ENCODE measurements at places on chromosomes 12 and 14. TPM values are rescaled to one million over a fixed set of nuclear protein-coding genes. Genes with fewer than 3 reads are reported as not detected.

DNA sequence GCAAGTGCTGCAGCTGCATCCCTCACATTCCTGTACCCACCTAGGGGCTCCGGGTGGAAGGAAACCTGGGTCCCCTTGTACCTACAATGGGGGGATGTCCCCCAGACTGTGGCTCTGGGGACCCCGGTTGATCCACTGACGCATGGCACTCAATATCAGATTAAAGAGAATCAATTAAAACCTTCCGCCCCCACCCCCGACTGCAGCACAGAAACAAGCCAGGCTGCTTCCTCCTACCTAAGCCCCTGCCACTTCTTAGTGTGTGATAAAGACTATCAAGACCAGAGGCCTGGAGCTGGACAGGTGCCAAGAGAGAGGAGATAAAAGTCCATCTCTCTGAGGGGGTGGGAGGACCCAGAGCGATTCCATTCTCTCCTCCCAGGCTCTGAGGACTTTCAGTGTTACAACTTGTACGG lies 28.2 kb upstream of the RPLP0 start:
- no peak overlapping the region for H3K4me3 ChIP-seq
- no peaks in the 10 kb centered on the region for H3K27me3 ChIP-seq
- no peak for DNase-seq
- peaks cover 78% of the 10 kb centered on the region for H3K4me1 ChIP-seq

The ANKRD33 gene
- polyA plus RNA-seq: 0.02 TPM

DNA sequence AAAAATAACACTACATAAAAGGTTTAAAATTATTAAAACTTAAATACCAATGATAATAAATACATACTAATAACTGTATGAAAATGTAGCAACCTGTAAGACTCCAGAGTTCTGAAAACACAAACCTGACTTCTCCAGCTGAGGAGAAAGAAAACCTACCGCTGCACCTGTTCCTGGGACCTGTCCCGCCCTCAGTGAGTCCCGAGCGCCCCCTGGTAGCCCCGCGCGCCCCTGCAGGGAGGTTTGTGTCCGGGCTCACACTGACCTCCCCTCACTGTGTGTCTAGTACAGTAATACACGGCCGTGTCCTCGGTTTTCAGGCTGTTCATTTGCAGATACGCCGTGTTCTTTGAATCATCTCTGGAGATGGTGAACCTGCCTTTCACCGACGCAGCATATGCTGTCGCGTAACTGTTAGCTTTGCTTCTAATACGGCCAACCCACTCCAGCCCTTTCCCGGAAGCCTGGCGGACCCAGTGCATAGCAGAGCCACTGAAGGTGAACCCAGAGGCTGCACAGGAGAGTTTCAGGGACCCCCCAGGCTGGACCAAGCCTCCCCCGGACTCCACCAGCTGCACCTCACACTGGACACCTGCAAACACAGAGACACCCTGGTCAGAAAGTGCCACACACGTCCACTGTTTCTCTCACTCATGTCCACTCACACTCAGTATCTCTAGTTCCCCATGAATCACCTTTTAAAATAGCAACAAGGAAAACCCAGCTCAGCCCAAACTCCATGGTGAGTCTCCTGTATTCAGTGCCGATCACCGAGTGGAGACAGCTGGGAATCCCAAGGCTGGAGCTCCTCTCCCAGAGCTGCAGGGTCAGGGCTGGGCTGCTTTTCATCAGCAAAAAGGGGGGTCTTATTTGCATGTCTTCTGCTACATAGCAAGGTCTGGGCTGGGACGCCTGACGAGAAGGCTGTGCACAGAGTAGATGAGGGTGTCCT lies 1276.3 kb downstream of the TMEM121 start:
- H3K4me3 ChIP-seq: no peak overlapping the region
- no peak for DNase-seq
- H3K27ac ChIP-seq: no peak overlapping the region
- no peaks in the 10 kb centered on the region for H3K4me1 ChIP-seq
- no peaks in the 10 kb centered on the region for H3K27me3 ChIP-seq
- no peaks in the 10 kb centered on the region for H3K36me3 ChIP-seq

The TMEM121 gene
- 2.1 TPM for polyA plus RNA-seq

The OGFOD2 gene
- 20.6 TPM for polyA plus RNA-seq

The WIF1 gene
- polyA plus RNA-seq: 0.23 TPM

GRCh38 chr14:64220056-64220455 lies 74.1 kb downstream of the ESR2 start:
- no peak overlapping the region for H3K27ac ChIP-seq
- no peaks in the 10 kb centered on the region for H3K27me3 ChIP-seq
- H3K4me1 ChIP-seq: peaks cover 10% of the 10 kb centered on the region
- no peak overlapping the region for H3K4me3 ChIP-seq

DNA sequence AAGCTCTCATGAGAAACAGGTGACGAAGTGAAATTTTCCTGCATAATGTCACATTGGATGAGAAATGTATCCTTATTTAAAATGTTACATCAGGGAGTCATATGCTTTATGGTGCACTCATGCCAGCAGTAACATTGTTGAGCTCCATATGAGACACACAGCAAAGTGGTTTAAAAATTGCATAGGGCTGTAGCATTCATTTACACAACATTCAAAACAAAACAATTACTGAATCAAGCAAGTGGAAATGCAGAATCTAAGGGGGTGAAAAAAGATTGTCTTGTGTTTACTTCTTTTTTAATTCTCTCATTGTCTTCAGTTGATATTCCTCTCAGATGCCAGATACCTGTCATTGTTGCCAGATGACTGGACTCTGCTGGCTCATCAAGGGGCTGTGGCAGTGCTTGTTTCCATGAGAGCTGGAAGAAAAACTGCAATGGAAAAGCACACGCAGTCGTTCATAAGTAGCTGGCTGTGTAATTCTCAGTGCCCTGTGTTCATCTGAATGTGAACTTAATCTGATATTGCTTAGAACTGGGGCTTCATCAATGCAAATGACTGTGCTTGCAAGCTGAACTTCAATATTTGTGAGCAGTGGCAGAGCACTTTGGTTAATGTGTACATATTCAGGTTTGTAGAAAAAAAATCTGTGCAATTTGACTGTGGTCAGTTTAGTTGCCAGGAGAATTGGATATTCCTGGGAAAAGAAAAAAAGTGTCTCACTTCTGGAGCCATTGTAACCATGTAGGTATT lies 305.6 kb downstream of the RAD51B start:
- H3K27me3 ChIP-seq: no peaks in the 10 kb centered on the region
- H3K27ac ChIP-seq: no peak overlapping the region
- no peaks in the 10 kb centered on the region for H3K4me1 ChIP-seq
- DNase-seq: no peak

The C12orf75 gene
- 30.0 TPM for polyA plus RNA-seq

DNA sequence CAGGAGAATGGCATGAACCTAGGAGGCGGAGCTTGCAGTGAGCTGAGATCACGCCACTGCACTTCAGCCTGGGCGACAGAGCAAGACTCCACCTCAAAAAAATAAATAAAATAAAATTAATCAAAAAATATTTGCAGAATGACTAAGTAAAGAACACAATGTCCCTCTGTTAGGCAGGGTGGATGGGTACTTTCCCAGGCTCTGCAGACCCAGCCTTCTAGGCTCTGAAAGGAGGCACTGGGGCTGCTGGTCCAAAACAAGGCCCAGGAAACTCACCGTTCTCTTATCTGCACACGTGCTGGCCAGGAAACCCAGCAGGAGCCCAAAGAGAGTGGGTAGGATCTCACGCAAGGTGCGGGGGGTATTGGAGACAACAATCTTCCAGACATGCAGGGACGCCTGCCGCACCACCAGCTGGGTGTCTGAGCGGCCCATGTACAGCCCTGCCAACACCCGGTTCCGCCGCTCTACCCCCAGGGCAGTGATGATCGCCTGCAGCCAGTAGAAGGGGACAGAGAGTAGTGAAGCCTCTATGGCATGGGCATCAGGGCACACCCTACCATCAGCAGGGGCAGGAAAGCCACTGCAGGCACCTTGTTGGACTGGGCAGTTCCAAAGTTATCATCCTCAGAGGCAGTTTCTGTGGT lies 25.8 kb upstream of the RAB35 start:
- DNase-seq: no peak
- H3K27me3 ChIP-seq: no peaks in the 10 kb centered on the region
- no peaks in the 10 kb centered on the region for H3K4me1 ChIP-seq
- no peak overlapping the region for H3K27ac ChIP-seq

DNA sequence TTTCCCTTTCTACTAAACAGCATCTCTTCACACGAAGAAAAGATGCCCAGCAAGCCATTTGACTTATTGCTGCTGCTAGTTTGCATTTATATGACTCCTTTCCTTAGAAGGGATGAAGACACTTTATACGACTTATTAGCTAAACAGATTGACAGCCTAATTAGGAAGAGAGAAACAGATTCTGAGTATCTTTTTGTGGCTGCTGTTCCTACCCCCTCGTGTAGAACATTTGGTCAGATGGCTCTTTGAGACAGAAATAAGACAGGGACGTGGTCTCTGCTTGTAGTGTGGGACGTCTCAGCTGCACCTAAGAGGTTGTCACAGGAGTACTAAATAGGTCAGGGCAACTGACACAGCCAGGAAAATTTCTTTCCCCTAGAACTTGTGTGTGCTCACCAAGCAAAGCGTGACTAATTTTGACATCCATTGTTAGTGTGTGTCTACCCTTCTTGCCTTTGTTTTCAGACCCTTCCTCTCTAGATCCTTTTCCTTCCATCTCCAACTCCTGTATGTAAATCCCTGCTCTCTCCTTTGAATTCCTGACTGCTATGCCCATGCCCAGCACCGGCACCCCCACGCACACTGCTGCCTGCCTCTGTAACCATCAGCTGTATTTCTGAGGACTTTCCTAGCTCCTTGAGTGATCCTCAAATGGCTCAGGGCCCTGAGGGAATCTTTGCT lies 83.2 kb downstream of the DAD1 start:
- H3K4me1 ChIP-seq: peaks cover 70% of the 10 kb centered on the region
- peaks cover 92% of the 10 kb centered on the region for H3K36me3 ChIP-seq
- no peak for DNase-seq
- H3K4me3 ChIP-seq: peak overlapping the region; percentile 46

GRCh38 chr12:57046086-57046791 lies 3.7 kb downstream of the MYO1A start:
- no peak for DNase-seq
- peaks cover 29% of the 10 kb centered on the region for H3K4me1 ChIP-seq
- no peaks in the 10 kb centered on the region for H3K36me3 ChIP-seq
- peak overlapping the region; percentile 84 for H3K27ac ChIP-seq
- no peaks in the 10 kb centered on the region for H3K27me3 ChIP-seq

GRCh38 chr14:103581954-103582703 lies 19.4 kb downstream of the COA8 start:
- no peak overlapping the region for H3K27ac ChIP-seq
- no peaks in the 10 kb centered on the region for H3K4me1 ChIP-seq
- no peak for DNase-seq
- H3K27me3 ChIP-seq: no peaks in the 10 kb centered on the region
- H3K36me3 ChIP-seq: peaks cover 19% of the 10 kb centered on the region

DNA sequence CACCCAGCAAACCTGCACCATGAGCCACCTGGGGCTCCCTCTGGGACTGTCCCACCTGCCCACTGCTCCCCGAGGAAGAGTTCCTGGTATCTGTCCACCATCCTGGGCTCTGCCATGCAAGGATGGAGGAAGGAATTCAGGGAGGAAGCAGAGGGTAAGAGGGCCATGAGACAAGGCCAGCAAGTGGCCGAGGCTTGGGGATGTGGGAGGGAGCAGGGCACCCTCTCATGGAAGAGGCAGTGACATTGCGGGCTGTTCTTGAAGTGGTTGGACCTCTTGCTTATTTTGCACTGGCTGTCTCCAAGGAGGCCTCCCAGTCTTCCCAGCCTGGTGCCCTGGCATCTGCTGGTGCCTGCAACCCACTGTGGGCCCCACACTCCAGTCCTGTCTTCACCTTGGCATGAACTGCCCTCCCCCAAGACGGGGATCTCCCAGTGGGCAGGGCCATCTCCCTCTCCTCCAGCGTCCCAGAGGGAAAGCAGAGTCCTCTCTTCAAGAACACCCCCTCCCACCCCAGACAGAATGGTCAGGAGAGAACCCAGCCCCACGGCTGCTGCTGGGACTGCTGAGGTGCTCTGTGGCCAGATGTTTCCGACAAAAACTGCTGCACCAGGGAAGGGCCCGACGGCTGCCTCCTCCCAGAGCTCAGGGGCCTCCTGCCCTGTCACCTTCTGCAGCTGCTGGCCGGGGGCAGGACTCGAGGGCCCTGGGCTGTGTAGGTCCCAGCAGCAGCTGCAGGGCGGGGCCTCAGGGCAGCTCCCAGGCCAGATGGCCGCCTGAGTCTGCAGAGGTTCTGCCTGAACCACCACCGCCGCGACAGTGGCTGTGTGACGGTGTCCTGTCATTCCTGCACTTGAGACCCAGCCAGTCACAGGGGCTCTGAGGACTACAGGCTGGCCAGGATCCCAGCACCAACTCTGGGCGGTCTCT lies 1.8 kb upstream of the AKT1 start:
- no peak for DNase-seq
- no peak overlapping the region for H3K4me3 ChIP-seq
- H3K27me3 ChIP-seq: peaks cover 17% of the 10 kb centered on the region

The RNASE7 gene
- polyA plus RNA-seq: 1.6 TPM

GRCh38 chr12:123131879-123132402 lies 18.9 kb downstream of the PITPNM2 start:
- DNase-seq: no peak
- H3K36me3 ChIP-seq: peaks cover 5% of the 10 kb centered on the region
- H3K4me1 ChIP-seq: peaks cover 62% of the 10 kb centered on the region
- H3K27ac ChIP-seq: peak overlapping the region; percentile 96

DNA sequence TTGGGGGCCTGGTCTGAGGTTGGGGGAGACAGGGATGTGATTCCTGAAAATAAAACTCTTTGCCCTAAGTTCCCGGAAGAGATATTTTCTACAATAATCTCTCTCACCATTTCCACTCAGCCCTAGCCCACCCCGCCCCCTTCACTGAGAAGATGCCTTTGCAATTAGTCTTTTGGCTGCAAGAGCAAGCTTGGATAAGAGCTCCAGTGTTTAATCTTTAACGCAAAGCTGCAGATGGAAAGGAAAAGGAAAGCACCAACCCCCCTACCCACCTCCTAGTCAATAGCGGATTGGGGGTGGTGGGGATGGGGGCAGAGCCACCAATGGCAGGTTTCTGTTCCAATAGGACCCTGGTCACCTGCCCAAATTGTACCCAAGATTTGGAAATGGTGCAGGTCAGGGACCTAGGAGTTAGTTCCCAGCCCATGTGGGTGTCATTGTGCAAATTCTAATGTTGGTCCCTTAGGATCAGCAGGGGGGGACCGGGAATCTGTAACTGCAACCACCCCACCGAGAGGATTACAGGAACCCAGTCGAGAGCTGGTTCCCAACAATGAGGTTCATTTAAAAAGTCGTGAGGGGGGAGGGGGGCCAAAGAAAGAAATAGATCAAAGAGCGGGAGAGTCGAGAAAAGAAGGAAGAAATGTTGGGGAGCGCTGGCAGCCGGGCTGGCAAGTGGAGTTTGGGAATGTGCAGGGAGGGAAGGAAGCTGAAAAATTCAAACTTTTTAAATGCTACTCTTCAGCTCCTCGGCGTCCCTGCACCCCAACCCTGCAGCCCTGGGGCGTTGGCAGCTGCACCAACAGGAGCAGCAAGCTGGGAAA lies 1.6 kb downstream of the ZFP36L1 start:
- H3K27ac ChIP-seq: peak overlapping the region; percentile 96
- peaks cover 49% of the 10 kb centered on the region for H3K4me1 ChIP-seq
- peaks cover 50% of the 10 kb centered on the region for H3K36me3 ChIP-seq
- no peak for DNase-seq
- H3K27me3 ChIP-seq: no peaks in the 10 kb centered on the region
